Cardiac septum (tissue), 1 donor: ENCODE measurements at places on chromosomes 1 and 21. TPM values are rescaled to one million over a fixed set of nuclear protein-coding genes. Genes with fewer than 3 reads are reported as not detected.

The LHX4 gene
- total RNA-seq: 0.03 TPM

The NHLH1 gene
- not detected for total RNA-seq

The DEPDC1 gene
- total RNA-seq: 0.19 TPM

The FCN3 gene
- 32.2 TPM for total RNA-seq

The CD1C gene
- total RNA-seq: 0.22 TPM

The CASQ1 gene
- total RNA-seq: 57.8 TPM

The ARMH1 gene
- 0.70 TPM for total RNA-seq

The IGSF3 gene
- total RNA-seq: 5.2 TPM

The SLC25A33 gene
- total RNA-seq: 4.0 TPM

The TDRD5 gene
- not detected for total RNA-seq
